GM23338 (cell line): ENCODE measurements at places on chromosomes 7 and 10.

GRCh38 chr7:32525839-32526238, 30.6 kb downstream of the AVL9 start:
- DNase-seq = no peak

GRCh38 chr7:129824291-129825208, 128.2 kb downstream of the UBE2H start:
- DNase-seq = peak; percentile 99

DNA sequence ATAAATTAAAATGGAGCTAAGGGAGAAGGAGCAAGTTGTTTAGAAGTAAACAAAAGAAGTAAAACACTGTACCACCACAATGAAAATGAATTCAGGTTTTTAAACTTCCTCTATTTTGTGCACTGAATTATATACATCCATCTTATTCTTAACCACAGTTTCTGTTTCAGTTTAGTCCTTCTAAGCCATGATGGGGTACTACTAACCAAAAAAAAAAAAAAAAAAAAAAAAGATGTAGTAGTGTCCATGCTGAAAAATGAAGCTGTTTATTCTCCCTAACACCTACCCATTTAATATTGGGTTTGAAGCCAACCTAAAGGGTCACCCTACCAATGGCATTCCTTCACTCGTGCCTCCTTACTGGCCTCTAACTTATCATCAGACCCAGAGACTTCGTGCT, 3.4 kb upstream of the BMPR1A start:
- DNase-seq = no peak

- DNase-seq = peak; percentile 32
Measured at GRCh38 chr10:117260084-117260483, 19.2 kb downstream of the SLC18A2 start.

DNA sequence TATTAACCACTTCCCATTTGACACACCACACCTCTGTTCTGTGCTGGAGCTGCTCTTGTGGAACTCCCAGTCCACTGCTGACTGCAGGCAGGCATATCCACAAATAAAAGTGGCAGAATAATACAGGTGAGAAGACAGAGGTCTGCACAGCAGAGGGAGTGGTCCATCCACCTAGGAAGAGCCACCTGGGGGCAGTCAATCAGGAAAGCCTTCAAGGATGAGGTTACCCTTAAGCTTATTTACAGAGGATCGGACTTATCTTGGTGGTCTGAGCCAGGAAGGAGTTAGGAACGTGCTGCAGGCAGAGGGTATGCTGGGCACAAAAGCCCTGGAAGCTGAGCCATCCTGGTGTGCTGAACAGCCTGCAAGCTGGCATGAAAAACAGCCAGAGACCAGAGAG, 78.7 kb downstream of the FRMPD2 start:
- no peak for DNase-seq

DNA sequence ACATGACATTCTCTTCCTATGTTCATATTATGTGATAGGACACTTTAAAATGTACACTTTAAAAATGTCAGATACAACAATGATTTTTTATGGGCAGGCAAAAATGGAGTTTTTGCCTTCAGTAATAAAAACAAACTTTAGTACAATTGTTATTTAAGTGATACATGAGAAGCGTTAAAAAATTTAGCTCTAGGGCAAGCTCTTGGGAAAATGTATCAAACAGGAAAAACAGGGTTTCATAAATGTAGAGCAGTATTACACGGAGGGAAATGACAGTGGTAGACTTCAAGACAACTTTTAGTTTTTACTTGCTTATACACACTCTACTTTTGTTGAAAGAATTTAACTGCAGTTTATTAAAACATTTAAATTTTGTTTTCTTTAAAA, 1.5 kb downstream of the FHIP2A start:
- no peak for DNase-seq

DNA sequence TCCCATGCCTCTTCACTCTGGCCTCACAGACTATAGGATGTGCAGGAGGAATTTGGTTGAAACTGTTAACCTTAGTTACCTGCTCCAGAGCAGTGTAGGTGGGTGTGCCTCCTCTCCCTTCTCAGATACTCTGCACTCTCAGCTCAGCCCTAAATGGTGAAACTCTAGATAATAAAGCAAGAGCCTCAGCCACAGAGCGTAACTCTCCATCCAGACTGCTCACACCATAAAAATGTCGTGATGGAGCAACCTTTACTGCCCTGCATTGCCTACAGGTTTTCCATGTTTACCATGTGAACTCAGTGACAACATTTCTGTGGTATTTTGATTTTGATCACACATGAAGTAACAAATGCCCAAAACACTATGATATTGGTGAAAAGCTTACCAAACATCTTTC, 227.7 kb downstream of the CREB5 start:
- no peak for DNase-seq

GRCh38 chr10:117424883-117425649, 49.8 kb upstream of the PDZD8 start:
- DNase-seq = peak; percentile 51

- peak; percentile 37 for DNase-seq
Measured at GRCh38 chr7:16484453-16485158, 19.1 kb upstream of the SOSTDC1 start.
